Activated CD4-positive, alpha-beta T cell treated with anti-CD3 and anti-CD28 coated beads, Interleukin-2, amount 10 ng/mL, durations not matched to agents 7 days and 5 days (primary cell): ENCODE measurements at places on chromosomes 13 and 19. TPM values are rescaled to one million over a fixed set of nuclear protein-coding genes. Genes with fewer than 3 reads are reported as not detected.

- DNase-seq = no peak
Observed at GRCh38 chr19:50258918-50259372, 55.5 kb downstream of the MYH14 start.

DNA sequence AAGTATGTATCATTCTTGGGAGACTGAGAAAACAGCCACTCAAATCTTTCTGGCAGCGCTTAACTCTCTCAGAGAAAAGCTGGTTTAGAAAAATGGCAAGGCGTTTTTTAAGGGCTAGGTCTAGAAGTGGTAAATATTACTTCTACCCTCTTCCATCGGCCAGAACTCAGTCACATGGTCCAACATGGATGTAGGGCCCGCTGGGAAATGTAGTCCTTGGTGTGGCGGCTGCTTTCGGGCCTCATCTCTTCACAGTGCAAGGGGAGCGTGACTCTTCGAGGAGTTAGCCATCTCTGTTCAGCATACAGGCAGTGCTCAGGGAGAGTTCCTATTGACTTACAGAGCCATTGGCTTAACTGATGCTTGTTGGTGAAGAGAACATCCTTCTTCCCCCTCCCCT is 6.3 kb downstream of the VSTM2B start:
- no peak for DNase-seq

- peak; percentile 21 for DNase-seq
Observed at GRCh38 chr13:49220036-49220855, at the start of gene MLNR. TSS of gene MLNR (plus strand) at chr13:49220338. CDS start at chr13:49220338, 0 bp downstream.

GRCh38 chr13:113044391-113045114 is 61.0 kb upstream of the F7 start:
- no peak for DNase-seq

- DNase-seq = no peak
Observed at GRCh38 chr13:104114101-104114500, 1047.9 kb upstream of the SLC10A2 start.

- no peak for DNase-seq
Observed at GRCh38 chr13:25915840-25916518, 135.8 kb downstream of the SHISA2 start.

GRCh38 chr19:30450100-30450499 is 77.9 kb downstream of the ZNF536 start:
- no peak for DNase-seq

GRCh38 chr19:51621178-51621577 is 9.0 kb downstream of the SIGLEC5 start:
- no peak for DNase-seq

- no peak for DNase-seq
Observed at GRCh38 chr13:52983836-52984235, 44.8 kb upstream of the OLFM4 start.

GRCh38 chr13:40433577-40433976 is 232.9 kb downstream of the FOXO1 start:
- DNase-seq = peak; percentile 48

GRCh38 chr19:4015705-4016402 is 8.3 kb downstream of the PIAS4 start:
- no peak for DNase-seq

- no peak for DNase-seq
Observed at GRCh38 chr19:44573627-44574026, 39.7 kb upstream of the IGSF23 start.

DNA sequence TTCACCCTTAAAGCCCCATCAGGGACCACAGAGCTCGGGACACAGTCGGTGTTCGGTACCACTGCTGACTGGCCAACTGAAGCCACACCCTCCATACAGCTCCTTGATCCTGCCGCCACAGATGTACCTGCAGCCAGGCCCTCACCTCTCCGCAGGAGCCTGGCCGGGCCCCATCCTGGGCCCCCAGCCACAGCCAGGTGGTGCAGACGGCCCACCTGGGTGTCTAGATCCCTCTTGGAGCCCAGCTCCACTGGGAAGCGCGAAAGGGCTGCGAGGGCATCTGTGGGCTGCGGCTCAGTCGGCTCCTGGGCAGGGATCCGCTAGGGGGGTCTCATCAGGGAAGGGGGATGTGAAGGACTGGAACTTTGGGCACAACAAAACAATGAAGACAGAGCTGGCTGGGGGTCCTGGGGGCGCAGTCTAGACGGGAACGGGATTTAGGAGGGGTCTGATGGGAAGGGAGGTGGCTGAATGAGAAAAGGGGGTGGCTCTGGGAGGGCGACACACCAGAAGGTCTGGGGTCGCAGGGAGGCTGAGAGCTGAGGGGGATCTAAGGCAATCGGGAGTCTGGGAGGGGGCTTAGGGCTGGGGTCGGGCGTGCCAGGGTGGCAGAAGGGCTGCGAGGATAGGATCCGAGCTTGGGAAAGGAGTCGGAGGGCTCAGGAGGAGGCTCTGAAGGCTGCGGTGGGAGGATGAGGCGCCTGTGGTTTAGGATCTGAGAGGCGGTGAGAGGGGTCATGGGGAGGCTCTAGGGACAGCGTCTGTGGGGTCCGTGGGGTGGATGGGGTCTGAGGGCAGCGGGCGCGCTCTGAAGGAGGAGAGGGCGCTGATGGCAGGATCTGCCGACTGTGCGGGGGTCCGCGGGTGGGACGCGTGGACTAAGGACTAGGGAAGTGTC is 15.8 kb downstream of the PRODH2 start:
- DNase-seq = no peak

GRCh38 chr13:45787346-45787745 is 64.2 kb downstream of the SIAH3 start:
- DNase-seq = no peak

GRCh38 chr19:42555317-42555716 is 27.0 kb upstream of the CEACAM1 start:
- DNase-seq = no peak

DNA sequence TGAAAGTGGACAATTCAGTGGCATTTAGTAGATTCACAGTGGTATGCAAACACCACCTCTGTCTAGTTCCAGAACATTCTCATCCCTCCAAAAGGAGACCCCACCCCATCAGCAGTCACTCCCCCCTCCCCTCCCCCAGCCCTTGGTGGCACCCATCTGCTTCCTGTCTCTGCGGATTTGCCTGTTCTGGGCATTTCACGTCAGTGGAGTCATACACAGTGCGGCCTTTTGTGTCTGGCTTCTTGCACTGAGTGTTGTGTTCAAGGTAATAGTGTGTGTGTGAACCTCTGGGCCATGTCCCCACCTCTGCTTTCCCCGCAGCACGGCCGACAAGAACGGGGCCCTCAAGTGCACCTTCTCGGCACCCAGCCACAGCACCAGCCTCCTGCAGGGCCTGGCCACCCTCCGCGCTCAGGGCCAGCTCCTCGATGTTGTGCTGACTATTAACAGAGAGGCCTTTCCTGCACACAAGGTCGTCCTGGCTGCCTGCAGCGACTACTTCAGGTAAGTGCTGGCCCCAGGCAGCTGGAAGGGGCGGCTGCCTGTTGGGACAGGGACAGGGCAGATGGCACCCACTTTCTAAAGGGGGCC is 19.4 kb upstream of the CRTC1 start:
- DNase-seq = peak; percentile 46

DNA sequence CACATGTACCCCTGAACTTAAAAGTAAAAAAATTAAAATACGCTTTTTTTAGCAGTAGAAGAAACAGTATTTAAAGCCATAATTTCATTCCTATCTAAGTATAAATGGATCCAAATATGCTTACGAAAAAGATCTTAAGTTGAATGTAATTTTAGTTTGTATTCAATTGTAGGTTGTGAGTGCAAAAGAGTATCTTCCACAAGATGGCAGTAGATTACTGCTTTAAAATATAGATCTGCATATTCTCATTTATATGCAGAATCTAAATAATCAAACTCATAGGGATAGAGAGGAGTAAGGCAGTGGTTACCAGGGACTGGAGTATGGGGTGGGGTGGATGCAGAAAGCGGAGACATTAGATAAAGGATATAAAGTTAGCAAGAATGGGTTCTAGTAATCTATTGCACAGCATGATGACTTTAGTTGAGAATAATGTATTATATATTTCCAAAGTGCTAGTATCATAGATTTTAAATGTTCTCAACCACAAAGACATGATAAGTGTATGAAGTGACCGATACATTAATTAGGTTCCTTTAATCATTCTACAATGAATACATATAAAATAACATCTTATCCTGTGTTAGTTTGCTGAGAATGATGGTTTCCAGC is 14.2 kb downstream of the OR7A17 start:
- no peak for DNase-seq

- DNase-seq = no peak
Observed at GRCh38 chr13:78827471-78827870, 168.5 kb upstream of the OBI1 start.

DNA sequence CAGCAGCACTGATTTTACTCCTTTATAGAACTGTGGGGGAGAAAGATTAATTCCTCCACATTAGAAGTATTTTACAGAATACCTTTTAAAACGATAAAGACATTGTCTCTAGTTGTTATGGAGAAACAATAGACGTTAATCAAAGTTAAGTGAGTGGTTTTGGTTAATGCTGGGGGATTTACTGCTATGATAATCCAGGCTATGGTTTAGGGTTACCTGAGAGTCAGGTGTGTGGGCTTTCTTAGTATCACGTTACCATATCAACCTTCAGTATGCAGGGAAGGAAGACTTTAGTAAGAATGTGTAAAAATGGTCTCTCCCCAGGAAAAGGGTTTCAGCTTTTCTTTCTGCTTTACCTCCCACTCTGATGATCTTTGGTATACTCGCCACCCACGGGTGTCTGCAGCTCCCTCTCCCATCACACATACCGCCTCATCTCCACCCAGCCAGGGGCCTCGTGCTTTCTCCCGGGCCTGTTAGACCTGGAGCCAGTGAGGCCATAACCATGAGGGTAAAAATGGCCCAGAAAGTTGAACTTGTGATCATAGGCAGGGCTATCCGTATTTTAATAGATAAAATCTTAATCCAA is 45.6 kb upstream of the WDFY2 start:
- DNase-seq = no peak

DNA sequence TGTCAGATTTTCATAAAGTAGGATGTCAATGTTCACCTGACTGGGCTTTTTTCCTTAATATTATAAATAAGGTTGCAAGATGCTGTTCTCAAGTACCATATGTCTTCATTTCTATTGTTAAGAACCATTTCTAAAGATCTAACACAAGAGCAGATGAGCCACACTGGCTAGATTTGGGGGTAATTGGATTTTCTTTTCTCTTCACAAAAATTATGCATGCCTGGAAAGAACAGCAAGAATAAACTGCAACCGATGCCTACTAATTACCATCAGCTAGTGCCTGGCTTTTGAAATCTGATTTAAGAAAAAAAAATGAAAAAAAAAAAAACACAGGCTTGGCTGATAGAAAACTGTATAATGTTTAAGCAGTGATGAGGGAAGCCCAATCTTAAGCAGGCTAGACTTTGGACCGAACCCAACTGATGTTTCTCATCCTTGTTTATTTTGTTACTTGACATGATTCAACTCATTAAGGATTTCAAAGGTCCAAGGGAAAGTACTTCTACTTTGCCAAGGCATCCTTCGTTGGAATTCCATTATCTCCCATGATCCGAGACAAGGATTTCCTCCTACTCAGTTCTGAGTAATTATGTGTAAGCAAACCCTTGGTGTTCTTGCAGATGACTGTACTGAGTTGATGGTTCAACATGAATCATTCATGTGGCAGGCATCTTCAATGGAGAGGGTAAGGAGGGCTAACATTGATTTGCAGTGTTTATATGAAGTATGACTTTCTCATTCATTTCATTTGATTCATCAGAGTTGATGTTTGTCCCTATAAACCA is 300.5 kb downstream of the SPRY2 start:
- DNase-seq = no peak

GRCh38 chr13:99421271-99421670 is 80.0 kb upstream of the TM9SF2 start:
- DNase-seq = no peak

GRCh38 chr19:13981467-13981866 is 24.7 kb downstream of the RFX1 start:
- DNase-seq = no peak

DNA sequence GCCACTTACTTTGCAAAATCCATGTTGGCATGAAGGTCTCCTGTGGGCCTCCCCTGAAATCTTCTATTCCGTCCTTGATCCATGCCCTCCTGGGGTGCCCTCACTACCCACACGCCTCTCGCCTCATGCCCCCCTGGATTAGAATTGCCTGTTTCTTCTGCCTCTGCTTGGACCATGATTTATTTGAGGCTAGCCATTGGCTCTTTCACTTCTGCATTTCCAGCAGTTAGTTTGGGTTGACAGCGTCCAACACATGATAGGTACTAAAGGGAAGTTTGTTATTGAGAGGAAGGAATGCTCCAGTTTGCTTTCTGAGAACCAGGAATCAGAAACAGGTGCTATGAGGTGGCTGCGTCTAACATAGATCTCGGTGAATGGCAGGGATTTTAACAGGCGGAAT is 30.5 kb upstream of the TPTE2 start:
- no peak for DNase-seq

GRCh38 chr19:29831041-29831548 is 19.3 kb downstream of the CCNE1 start:
- DNase-seq = peak; percentile 81

DNA sequence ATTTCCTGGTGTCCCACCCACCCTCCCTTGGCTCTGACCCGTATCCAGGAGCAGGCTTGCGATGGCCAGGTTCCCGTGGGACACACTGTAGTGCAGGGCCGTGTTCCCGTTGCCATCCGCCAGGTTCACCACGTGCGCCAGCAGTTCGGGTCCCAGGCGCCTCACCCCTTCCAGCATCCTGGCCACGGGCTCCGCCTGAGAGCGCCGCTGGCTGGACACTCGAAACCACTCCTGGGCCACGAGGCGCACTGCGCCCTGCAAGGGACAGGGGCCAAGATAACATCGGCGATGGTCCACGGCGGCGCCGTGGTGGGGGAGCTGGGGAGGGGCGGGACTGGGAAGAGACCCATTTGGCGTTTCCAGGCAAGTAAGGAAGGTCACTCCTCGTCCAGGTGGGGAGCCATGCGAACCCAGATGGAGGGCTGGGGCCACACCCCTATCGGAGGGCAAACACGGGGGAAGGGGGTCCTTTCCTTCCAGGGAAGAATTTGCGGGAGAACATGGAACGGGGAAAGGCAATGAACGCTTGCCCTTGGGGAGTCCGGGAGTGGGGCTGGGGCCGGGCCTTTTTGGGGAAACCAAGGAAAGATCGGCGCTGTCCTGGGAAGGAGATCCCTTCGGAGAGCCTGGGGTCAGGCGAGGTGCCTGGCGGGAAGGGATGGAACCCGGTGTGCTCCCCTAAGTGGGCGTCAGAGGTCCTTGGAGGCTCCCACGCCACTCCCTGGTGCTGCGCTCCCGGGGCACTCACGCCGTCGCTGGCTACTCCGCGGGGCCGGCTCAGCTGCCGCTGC is 9.9 kb downstream of the KANK3 start:
- no peak for DNase-seq

FCAR gene
- not detected for total RNA-seq

SLC1A6 gene
- not detected for total RNA-seq

LRRC25 gene
- not detected for total RNA-seq

MISP gene
- total RNA-seq = not detected

TJP3 gene
- total RNA-seq = 2.7 TPM

PCDH8 gene
- total RNA-seq = not detected

CEACAM20 gene
- total RNA-seq = not detected

PRSS57 gene
- not detected for total RNA-seq

DIAPH3 gene
- total RNA-seq = 22.5 TPM

TGFBR3L gene
- total RNA-seq = 0.79 TPM

TTYH1 gene
- 0.72 TPM for total RNA-seq

IRGC gene
- total RNA-seq = not detected

PRTN3 gene
- not detected for total RNA-seq

ZIC2 gene
- total RNA-seq = not detected

ZNF491 gene
- 1.1 TPM for total RNA-seq

PTH2 gene
- total RNA-seq = 1.2 TPM

BEST2 gene
- not detected for total RNA-seq

CKM gene
- not detected for total RNA-seq

PROZ gene
- total RNA-seq = not detected

RAB3A gene
- 5.2 TPM for total RNA-seq
